Epithelial cell of alveolus of lung (primary cell): ENCODE measurements at places on chromosomes 2 and 18. TPM values are rescaled to one million over a fixed set of nuclear protein-coding genes. Genes with fewer than 3 reads are reported as not detected.

Gene SLC9A4
- total RNA-seq: not detected in 2 replicates

Gene MROH2A
- not detected in 2 replicates for total RNA-seq

Gene CRYGD
- total RNA-seq: not detected in 2 replicates

Gene NEURL3
- total RNA-seq: 0.13 TPM in 1 of 2 replicates, not detected in the other

Gene UGT1A4
- not detected in 2 replicates for total RNA-seq

Gene HJURP
- 8.4 and 22.4 TPM in 2 replicates for total RNA-seq
